Activated T-helper 2 cell treated with anti-CD3 and anti-CD28 coated beads, Interferon-gamma antibody, Interleukin-2, Interleukin-4, amounts not matched to agents 10 μg/mL and 5 μg/mL and 100 μg/mL, durations not matched to agents 14 hours and 24 hours and 36 hours (primary cell): ENCODE measurements at places on chromosomes 2 and 18. TPM values are rescaled to one million over a fixed set of nuclear protein-coding genes. Genes with fewer than 3 reads are reported as not detected.

The TBC1D8 gene
- 0.87 and 1.3 TPM in 2 replicates for total RNA-seq

DNA sequence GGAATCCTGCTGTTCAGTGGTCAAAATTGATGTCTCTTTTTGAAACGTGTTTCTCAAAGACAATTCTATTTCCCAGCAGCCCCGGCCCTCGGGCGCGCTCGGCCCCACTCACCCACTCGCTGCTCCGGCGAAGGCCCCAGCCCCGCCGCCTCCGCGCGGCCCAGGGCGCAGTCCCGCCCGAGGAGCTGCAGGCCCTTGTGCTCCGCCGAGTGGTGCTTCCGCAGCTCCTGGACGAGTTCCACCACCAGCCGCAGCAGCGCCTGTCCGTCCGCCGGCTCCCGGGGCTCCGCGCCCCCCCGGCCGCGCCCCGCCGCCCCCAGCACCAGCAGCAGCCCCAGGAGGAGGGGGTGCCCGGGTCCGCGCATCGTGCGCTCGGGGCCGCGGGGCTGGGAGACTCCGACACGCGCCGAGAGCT is 413 bp downstream of the ALKAL2 start:
- no peak overlapping the region for H3K27ac ChIP-seq
- peaks cover 8% of the 10 kb centered on the region for H3K4me1 ChIP-seq
- peaks cover 31% of the 10 kb centered on the region for H3K36me3 ChIP-seq
- peak overlapping the region; percentile 75 for H3K4me3 ChIP-seq
- DNase-seq: no peak

The COL4A4 gene
- total RNA-seq: not detected in 2 replicates

DNA sequence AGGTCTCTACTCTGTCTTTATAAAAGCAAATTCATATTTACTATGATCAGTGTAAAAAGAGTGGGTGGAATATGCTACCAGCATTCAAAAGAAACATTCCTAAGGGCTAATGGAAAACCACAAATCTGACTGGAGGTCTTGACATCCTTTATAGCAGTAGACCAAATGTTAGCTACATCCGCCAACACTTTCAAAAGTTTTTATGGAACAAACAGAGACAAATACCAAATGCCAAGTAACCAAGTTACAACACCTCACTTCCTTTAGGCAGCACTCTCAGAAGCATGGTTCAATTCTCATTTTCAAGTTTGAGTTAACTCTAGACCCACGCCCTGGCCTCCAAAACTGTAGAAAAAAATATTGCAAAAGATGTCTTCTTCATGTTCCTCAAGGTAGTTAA is 78.3 kb upstream of the SETBP1 start:
- peaks cover 3% of the 10 kb centered on the region for H3K4me1 ChIP-seq
- H3K27ac ChIP-seq: no peak overlapping the region
- peaks cover 11% of the 10 kb centered on the region for H3K27me3 ChIP-seq
- no peaks in the 10 kb centered on the region for H3K36me3 ChIP-seq
- no peak for DNase-seq

- no peaks in the 10 kb centered on the region for H3K36me3 ChIP-seq
- no peak overlapping the region for H3K27ac ChIP-seq
- DNase-seq: no peak
These were observed 19.7 kb downstream of the SH3BP4 start for GRCh38 chr2:234971496-234971895.

DNA sequence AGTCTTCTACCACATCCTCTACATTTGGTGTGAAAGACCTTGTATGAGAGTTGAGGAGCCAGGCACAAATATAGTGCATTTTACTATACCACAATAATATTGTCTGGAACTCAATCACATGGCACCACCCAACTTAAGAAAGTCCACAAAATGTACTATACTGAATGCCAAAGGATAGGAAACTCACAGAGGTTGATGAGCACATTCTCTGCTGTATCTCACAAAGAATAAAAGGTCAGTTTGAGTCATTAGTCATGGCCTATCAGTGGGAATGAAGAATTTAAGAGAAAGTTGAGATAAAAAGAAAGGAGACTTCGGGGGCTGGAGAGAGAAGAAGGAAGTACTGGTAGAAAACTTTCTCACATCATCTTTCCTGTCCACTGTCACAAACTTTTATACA is 134.3 kb downstream of the RDH14 start:
- no peak for DNase-seq
- no peak overlapping the region for H3K27ac ChIP-seq
- no peak overlapping the region for H3K4me3 ChIP-seq
- H3K4me1 ChIP-seq: no peaks in the 10 kb centered on the region
- H3K27me3 ChIP-seq: peaks cover 5% of the 10 kb centered on the region
- H3K36me3 ChIP-seq: no peaks in the 10 kb centered on the region

DNA sequence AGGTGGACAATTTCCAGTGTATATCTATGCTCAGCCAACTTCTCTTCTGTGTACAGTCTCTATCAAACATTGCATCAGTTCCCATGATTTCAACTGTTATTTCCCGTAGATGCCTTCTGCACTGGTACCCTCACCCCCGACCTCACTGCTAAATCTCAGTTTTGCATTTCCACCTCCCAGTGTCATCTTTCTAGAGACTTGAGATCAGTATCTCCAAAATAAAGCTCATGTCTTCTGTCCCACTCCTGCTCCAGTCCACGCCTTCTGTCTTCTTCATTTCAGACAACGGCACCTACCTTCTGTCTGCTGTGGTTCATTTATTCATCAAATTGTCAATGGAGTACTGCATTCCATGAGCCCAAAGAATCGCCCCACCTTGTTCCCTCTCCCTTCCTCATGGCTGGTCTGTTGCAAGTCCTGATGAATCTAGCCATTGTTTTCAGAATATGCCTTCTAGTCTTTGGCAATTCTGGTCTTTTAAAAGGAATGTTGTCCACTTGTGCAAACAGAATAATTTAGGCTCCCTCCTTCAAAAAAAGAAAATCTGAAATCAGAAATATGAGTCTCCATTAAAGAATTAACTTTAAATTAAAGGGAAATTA is 23.3 kb upstream of the NPAS2 start:
- no peaks in the 10 kb centered on the region for H3K36me3 ChIP-seq
- H3K27me3 ChIP-seq: peaks cover 5% of the 10 kb centered on the region
- H3K4me1 ChIP-seq: no peaks in the 10 kb centered on the region

DNA sequence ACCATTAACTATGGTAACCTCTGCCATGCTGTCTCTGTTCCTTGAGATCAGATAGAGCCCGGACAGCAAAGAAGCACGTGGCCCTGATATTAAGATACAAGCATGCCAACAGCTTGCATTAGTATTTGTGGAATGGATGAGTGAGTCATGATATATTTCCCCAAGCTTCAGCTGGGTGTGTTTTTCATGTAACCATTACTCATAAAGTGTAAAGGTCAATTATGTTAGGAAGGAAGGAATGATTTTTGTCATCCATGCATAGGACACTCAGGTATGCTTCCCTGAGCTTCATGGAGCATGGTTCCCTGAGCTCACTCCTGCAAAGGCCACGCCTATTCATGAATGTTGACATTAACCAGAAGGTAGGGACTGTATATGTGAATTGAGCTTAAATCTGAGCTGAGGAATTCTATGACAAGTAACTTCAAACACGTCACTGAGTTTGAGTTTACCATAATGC is 74.6 kb downstream of the ARL4C start:
- DNase-seq: no peak
- peaks cover 9% of the 10 kb centered on the region for H3K36me3 ChIP-seq
- H3K27me3 ChIP-seq: no peaks in the 10 kb centered on the region
- peak overlapping the region; percentile 50 for H3K4me3 ChIP-seq

- H3K4me1 ChIP-seq: no peaks in the 10 kb centered on the region
- H3K27ac ChIP-seq: no peak overlapping the region
- H3K4me3 ChIP-seq: no peak overlapping the region
- no peaks in the 10 kb centered on the region for H3K36me3 ChIP-seq
These were observed 288.2 kb upstream of the HS6ST1 start for GRCh38 chr2:128606837-128607236.

DNA sequence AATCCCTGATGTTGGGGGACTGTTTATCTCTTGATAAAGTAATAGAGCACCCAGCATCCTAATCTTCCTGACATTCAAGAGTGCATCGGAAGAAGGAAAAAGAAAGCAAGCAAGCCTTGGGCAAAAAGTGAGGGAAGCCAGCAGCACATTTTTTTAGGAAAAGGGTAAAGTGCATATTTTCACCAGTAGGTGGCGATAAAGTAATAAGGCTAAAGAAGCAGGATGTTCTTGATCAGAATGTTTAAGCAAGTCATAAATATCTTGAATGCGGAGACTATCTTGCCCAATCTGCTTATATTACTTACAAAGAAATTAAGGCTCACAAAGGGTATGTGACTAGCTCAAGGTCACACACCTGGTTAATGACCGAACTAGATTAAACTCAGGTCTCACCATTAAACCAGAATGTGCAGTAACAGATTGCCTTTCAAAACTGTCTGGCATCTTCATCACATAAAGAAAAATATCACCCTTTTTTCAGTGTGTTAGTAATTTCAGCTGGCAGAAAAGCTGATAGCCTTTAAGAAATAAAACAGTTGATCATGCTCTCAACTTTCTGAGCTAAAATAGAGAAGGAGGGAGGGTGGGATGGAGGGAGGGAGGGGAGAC is 83.8 kb downstream of the VIT start:
- no peaks in the 10 kb centered on the region for H3K36me3 ChIP-seq
- no peak for DNase-seq
- no peak overlapping the region for H3K4me3 ChIP-seq
- no peak overlapping the region for H3K27ac ChIP-seq
- peaks cover 22% of the 10 kb centered on the region for H3K27me3 ChIP-seq
- peaks cover 3% of the 10 kb centered on the region for H3K4me1 ChIP-seq

The TFCP2L1 gene
- total RNA-seq: 0.11 TPM in 1 of 2 replicates, not detected in the other

DNA sequence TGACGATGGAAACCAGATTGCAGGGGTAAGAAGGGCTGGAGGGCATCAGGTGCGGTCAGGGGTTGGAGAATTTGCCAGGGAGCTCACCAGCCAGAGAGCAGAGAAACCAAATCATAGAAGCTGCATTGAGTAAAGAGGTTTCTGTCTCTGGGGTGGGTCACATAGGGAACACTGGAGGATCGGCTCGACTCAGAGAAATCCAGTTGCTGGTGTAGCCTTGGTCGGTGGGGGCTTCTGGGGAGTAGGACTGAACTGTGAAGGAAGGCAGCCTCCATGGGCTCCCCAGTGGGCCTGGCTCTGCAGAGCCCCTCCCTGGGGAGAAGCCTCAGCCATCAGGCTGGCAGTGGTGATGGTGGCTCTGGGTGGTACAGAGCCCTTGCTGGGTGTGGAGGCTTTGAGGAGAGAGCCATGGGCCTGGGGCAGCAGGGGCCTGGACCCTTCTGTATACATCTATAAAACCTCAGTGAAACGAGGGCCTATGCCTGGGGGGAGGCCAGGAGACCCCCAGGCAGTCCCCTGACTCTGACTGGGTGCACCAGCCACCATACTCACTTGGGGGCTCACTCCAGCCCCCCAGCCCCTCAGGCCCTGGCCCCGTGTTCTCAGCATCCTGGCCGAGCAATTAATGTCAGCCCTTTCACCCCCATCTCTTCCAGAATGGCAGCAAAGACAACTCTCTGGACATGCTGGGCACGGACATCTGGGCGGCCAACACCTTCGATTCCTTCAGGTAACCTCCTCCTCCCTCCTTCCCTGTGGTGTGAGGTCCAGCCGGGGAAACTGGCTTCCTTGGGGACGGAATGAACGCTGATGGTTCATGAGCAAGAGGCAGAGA is 124.5 kb downstream of the CTIF start:
- H3K27ac ChIP-seq: no peak overlapping the region
- H3K36me3 ChIP-seq: no peaks in the 10 kb centered on the region
- H3K4me1 ChIP-seq: no peaks in the 10 kb centered on the region
- no peak for DNase-seq

The KCNJ3 gene
- not detected in 2 replicates for total RNA-seq

The CYP20A1 gene
- 21.0 and 23.2 TPM in 2 replicates for total RNA-seq

The GLS gene
- 195 and 201 TPM in 2 replicates for total RNA-seq

DNA sequence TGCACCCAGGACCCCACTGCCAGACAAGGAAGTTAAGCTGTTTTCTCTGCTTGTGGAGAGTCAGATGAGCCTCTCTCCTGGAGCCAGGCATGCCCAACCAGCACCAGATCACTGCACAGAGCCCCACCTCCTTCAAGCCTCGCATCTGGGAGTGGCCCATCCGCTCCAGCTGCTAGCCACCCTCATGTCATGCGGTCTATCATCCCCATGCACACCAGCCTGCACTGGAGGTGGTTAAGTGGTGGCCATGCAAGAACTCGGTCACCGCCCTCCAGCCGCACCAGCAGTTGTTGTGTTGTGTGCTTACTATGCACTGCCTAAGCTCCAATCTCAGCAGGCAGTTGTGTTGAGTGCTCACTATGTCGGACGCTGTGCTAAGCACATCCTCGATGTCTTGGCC is 177.9 kb upstream of the SLC14A2 start:
- H3K27me3 ChIP-seq: no peaks in the 10 kb centered on the region
- H3K4me3 ChIP-seq: no peak overlapping the region
- no peaks in the 10 kb centered on the region for H3K4me1 ChIP-seq

GRCh38 chr2:206846331-206846730 is 80.9 kb downstream of the FASTKD2 start:
- H3K27ac ChIP-seq: no peak overlapping the region
- H3K36me3 ChIP-seq: no peaks in the 10 kb centered on the region
- H3K27me3 ChIP-seq: no peaks in the 10 kb centered on the region
- no peaks in the 10 kb centered on the region for H3K4me1 ChIP-seq
- DNase-seq: no peak

The CAVIN2 gene
- not detected in 2 replicates for total RNA-seq

DNA sequence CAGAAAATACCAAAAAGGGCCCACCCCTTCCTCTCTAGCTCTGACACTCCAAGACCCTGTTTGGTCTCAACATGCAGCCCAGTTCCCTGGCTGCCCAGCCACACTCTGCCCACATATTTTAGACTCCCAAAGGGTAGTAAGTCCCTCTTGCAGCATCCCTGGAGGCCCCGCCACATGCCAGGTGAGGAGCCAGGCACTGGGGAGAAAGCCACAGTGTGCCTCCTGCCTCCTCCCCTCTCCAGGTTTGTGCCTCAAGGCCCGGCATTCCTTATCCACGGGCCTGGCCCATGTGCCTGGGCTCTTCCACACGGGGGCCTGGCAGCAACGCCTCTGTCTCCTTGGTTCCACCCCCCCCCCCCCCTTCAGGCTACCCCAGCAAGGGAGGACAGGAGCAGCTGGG is 75.5 kb downstream of the HS1BP3 start:
- DNase-seq: no peak
- H3K27ac ChIP-seq: peak overlapping the region; percentile 97
- peaks cover 45% of the 10 kb centered on the region for H3K4me1 ChIP-seq
- no peak overlapping the region for H3K4me3 ChIP-seq
- H3K36me3 ChIP-seq: peaks cover 14% of the 10 kb centered on the region
- no peaks in the 10 kb centered on the region for H3K27me3 ChIP-seq

GRCh38 chr18:42305869-42306593 is 351.0 kb downstream of the PIK3C3 start:
- H3K36me3 ChIP-seq: no peaks in the 10 kb centered on the region
- H3K27me3 ChIP-seq: no peaks in the 10 kb centered on the region
- H3K4me1 ChIP-seq: no peaks in the 10 kb centered on the region

GRCh38 chr18:69490072-69490471 is 89.4 kb downstream of the DOK6 start:
- H3K27me3 ChIP-seq: no peaks in the 10 kb centered on the region
- H3K36me3 ChIP-seq: no peaks in the 10 kb centered on the region
- no peak overlapping the region for H3K27ac ChIP-seq
- H3K4me1 ChIP-seq: no peaks in the 10 kb centered on the region

The ZCCHC2 gene
- 43.8 and 48.6 TPM in 2 replicates for total RNA-seq

DNA sequence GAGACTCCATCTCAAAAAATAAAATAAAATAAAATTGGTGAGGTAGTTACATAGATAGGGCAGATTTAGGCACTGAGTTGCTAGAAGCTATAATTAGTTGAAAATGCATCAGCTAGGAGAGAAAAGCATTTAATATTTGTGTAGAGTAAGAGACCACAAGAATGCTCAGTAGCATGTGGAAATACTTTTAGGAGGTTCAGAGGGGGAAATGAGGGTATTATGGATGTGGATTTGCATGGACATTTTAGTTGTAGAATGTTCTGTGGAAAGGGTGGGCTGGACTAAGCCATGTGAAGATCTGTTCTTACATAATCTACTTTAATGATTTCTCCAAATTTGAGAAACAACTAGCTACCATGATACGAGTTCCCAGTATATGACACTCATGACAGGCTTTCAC is 95.5 kb downstream of the ATP9B start:
- H3K4me1 ChIP-seq: no peaks in the 10 kb centered on the region
- H3K27ac ChIP-seq: no peak overlapping the region
- no peak overlapping the region for H3K4me3 ChIP-seq
- no peak for DNase-seq
- H3K36me3 ChIP-seq: peaks cover 4% of the 10 kb centered on the region
